Neural progenitor cell (in vitro differentiated cells): ENCODE measurements at places on chromosomes 7 and 10. TPM values are rescaled to one million over a fixed set of nuclear protein-coding genes. Genes with fewer than 3 reads are reported as not detected.

GRCh38 chr10:8659982-8660381 is 605.5 kb downstream of the GATA3 start:
- DNase-seq: no peak

DNA sequence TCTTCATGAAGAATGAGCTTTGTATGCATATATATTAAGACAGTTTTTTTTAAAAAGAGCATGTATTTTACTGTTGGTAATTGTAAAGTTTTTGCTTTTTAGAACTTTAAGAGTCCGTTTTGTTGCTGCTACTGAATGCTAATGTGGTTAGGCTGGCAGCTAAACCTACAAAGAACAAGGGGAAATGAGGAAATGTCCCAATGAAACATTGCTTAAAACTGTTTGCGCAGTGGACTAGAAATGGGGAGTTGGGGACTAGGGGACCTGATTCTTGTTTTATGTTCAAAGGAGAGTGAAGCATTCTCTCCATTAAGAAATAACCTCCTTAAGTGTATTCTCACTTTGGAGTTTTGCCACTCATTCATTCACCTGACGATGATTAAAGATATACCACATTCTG is 5.7 kb downstream of the NRF1 start:
- DNase-seq: no peak

The SNCG gene
- not detected in 2 replicates for total RNA-seq

The LBX1 gene
- not detected in 2 replicates for total RNA-seq

DNA sequence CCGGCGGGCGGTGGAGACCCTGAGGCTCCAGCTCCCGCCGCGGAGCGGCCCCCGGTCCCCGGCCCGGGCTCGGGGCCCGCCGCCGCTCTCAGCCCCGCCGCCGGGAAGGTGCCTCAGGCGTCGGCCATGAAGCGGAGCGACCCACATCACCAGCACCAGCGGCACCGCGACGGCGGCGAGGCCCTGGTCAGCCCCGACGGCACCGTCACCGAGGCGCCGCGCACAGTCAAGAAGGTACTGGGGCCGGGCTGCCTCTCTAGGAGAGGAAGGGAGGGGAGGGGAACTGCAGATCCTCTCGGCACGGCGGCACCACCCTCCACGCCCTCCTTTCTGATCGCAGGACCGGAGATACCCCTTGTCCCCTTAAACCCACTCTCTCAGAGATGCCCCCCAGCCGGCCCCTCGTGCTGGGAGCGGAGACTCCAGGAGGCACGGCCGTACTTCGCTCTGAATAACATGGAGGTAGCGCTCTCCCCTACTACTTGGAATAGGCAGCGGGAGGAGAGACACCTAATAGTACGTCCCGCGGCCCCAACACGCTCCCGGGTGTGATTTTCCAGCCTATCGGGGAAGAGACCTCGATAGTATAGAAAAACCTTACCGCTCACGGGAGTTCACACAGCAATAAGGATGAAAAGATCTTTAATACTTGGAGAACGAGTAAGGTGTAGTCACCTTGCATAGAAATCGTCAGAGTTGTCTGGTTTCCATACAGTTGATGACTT is 538 bp downstream of the AHCYL2 start:
- peak; percentile 77 for DNase-seq

The GRID1 gene
- 0.31 TPM in 1 of 2 replicates, not detected in the other for total RNA-seq

DNA sequence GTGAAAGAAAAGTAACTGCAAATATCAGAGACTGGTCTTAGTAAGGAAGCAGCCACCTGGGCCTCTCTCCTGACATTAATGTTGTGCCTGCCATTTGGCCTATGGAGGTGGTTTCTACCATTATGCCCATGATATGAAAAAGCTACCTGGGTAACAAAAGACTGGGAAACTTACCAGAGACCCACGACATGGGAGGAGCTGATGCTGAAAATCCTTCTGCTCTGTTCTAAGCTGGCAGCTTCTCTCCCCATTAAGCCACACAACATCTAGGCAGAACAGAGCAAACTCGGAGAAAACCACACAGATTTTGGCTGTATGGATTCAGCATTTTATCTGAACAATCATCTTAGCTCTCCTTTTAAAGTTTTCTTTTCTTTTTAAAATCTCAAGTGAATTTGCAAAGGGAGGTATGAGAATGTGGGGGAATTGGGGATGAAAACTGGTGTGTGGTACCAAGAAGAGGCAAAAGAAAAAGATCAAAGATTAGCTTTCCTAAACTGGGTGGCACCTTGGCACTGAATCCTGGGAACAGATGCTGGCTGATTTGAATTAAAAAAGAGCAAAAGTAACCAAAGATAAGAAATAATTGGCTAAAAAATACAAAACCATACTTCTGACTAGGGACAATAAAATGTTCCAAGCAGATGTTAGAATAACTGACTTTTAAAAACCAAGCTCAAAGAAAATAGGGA is 128.6 kb upstream of the ANKRD1 start:
- DNase-seq: no peak

The PRSS37 gene
- not detected in 2 replicates for total RNA-seq

- no peak for DNase-seq
Observed at GRCh38 chr10:86180861-86181260, 185.7 kb downstream of the GRID1 start.

The MAD1L1 gene
- total RNA-seq: 23.7 and 46.6 TPM in 2 replicates

The ANKMY2 gene
- 47.7 and 68.5 TPM in 2 replicates for total RNA-seq

The DGKB gene
- total RNA-seq: 2.2 and 5.5 TPM in 2 replicates
